ENCODE measurements at places on chromosomes 6 and 20.

DNA sequence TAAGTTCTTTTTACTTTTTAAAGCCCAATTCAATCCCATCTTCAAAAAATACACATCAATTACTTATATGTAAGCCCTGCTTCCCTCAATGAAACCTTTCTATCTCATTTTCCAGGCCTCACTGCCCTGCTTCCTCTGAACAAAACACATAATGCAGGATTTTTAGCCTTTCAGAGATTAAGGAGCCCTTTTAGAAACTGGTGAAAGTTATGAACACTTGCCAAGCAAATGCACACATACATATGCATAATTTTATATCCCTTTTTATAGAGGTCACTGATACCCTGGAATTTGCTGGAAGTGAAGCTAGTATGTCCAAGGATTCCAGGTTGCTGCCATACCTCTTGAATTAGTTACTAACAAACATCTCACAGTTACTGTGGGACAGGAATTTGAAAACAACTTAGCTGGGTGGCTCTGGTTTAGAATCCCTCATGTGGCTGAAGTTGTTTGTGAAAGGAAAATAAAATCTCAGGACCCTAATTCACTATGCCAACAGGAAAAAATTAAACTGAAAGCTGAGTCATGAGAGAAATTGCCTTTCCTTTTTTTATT, 75.8 kb downstream of the UBE3D start:
- no peak for DNase-seq

DNA sequence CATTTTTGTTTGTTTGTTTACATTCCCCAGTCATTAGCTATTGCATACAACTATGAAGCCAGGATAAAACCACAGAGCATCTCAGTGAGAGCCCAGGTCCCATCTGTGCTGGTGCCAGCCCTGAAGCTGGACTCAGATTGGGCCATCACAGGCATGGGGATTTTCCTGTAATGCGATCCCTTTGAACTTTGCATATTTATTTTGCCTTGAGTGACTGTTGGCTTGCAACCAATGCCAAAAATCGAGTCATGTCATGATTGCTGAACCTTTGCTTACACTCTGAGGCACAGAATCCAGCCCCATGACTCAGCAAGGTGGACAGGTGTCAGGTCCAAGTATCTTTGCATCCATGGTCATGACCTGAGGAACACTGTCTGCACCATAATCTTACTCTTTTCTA, 46.2 kb upstream of the GGTLC1 start:
- no peak for DNase-seq

GRCh38 chr20:3312940-3313682, 74.1 kb upstream of the SLC4A11 start:
- no peak for DNase-seq

- no peak for DNase-seq
Measured at GRCh38 chr6:5331845-5332442, 70.6 kb downstream of the FARS2 start.

- no peak for DNase-seq
Measured at GRCh38 chr6:116380346-116380745, 9.6 kb downstream of the DSE start.

DNA sequence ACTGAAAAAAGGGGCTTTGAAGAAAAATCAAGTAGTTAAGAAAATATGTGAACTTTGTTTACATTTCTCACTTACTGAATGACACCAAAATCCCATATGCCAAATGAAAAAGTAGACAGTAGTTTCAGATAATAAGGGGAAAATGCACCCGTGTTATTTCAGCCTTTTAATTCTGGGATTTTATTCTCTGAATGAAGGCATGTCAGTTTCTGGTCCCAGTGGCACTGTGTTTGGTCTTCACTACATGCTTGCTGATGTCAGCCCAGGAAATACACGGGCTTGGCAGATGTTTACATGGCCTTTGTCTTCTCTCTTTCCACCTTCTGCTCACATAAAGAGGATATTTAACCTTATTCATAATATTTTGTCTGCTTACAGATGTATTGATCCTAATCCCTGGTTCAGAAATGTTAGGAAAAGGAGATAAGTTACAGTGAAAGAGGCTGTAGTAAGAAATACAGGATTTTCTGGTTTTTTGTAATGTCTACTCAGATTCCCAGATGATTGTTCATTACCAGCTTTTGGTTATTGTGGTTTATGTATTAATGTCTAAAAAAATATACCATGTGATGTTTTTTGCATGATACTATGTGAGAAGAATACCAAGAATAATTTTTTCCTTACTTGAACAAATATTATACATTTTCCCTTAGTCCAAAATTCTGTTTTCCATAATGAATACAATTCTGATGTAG, 27.7 kb downstream of the DSE start:
- no peak for DNase-seq

DNA sequence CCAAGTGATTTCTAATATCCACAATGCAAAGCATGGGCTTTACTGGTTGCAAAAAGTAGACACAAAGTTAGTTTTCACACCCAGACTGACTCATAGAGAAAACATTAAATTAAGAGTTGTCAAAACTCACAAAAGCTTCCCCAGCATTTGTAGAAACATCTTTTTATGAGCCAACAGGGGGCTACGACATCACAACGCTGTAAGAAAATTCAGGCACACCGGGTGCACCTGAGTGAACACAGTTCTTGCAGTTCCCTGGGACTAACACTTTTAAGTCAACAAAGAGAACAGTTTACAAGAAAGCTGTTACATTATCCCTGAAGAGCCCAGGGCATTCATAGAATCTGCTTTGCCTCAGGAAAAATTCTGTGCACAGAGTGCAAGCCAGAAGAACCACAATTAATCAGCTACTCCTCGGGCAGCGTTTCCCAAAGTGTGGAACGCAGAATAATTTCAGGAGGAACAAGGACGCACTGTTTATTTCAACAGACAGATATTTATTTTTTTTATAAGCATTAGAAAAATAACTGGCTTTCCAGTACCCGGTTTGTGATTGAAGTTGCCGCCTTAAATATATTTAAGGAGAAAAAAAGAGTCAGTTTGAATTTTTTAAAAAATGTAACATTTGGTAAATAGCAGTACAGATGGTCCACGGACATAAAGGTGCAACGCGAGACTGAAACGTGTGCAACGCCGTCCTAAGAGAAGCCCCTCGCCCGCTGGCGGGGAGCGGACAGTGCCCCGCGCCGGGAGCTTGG, 1.2 kb downstream of the NCOA5 start:
- DNase-seq = no peak

DNA sequence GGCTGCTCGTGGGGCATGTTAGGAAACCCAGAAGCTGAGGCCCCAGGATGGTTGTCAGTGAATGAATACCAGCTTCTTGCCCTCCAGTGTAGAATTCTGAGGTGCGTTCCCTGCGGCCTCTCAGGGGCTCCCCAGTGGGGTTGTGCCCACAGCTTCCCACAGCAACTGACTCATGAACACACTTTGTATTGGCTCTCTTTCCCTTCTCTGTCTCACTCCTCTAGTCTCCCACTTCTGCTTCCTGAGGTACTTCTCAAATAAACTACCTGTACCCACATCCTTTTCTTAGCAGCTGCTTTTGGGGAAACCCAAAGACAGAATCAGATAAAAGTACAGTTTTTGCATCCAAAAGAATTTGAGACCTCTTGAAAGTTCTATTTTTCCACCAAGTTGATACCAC, 107.7 kb upstream of the JAG1 start:
- no peak for DNase-seq

GRCh38 chr6:45576648-45577624, 199.2 kb upstream of the SUPT3H start:
- DNase-seq = no peak

DNA sequence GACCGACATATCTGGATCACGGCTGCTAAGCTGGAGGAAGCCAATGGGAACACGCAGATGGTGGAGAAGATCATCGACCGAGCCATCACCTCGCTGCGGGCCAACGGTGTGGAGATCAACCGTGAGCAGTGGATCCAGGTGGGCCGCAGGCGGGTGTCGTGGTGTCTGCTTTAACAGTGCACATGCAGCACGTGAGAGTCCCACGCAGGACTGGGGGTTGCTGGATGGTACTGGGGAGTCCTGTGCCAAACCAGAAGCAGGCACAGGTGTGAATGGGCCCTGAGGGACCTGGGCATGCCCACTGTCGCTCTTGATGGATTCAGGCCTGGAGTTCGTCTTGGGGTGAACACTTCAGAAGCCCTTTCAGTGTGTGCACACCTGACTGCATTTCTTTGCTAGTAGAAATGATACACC, 24.6 kb upstream of the C20orf204 start:
- DNase-seq = no peak

- DNase-seq = no peak
Measured at GRCh38 chr20:1423625-1424106, 30.8 kb upstream of the FKBP1A start.

DNA sequence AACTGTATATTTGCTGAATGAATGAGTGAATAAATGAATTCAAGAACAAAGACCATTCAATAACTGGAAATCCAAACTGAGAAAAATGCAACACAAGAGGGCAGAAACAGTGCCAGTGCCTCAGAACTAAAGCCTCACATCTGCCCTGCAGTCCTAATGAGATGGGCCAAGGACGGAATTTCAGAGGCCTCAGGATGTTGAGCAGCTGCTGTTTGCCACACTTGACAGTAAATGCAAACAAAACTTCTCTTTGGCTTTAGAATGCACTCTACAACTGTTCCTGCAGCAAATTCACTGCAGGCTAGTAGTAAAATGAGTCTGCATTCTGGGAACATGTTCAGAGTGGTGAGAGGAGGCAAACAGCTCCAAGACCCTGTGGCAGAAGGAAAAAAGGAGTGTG, 177.6 kb upstream of the LRFN2 start:
- no peak for DNase-seq

DNA sequence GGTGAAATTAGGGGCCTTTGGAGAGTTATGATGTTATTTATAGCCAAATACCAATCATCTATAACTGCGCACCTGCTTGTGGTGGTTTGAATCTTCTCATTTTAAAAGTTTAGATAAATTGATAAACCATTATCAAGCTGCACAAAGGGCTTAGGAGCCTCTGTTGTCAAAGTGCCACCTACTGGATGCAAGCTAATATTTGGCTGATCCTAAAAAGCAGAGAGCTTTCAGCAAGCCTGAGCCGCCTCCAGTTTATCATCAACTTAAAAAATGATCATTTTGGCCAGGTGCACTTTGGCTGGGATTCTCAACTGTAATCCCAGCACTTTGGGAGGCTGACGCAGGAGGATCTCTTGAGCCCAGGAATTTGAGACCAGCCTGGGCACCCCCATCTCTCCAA, 58.5 kb upstream of the ATXN1 start:
- no peak for DNase-seq

DNA sequence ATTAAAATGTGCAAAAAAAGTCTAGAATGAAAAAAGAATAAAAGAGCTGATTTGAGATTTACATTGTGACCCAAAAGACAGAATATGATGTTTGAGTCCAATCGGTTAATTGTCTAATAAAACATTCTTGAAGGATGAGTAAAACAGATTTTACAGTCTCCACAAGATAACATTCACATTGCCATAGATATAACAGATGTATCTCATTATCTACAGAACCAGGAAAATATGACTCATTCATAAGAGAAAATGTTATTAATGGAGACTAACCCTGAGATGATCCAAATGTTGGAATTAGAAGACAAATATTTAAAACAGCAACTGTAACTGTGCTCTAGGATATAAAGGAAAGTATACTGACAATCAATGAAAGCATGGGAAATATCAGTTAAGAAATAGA, 141.7 kb downstream of the RFX6 start:
- no peak for DNase-seq

GRCh38 chr20:13449868-13450434, 188.8 kb downstream of the TASP1 start:
- no peak for DNase-seq

GRCh38 chr6:168273441-168274036, 46.0 kb downstream of the DACT2 start:
- no peak for DNase-seq

DNA sequence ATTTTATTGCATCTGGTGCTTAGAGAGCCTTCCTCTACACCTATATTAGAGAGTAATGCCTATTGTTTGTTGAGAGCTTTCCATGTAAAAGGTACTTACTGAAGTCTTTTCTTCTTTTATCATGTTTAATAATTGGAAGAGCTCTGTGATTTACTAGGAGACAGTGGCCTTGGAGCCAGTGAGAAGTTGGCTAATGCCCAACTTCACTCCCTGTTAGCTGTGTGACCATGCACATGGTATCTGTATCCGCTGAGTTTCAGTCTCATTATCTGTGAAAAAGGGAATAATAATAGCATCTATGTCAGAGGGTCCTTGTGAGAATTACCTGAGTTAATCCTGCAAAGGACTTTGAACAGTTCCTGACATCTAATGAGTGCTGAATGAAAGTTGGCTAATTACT, 105.0 kb downstream of the CD109 start:
- DNase-seq = no peak

DNA sequence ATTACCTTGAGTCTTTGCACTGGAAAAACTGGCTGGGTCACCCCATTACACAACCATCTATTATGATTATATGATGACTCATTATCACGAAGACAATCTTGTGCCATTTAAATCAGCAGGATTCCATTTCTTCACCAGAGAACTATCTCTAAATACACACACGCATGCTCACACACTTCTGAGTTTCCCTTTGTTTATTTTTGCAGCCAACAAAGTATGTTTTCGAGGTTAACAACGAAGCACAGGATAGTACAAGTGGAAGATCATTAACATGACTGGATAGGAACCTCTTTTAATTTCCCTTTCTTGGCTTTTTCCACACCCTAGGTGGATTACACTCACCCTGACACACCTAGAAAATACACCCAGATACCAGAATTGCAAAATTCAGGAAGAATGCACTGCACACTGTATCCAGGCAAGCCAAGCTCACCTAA, 18.9 kb downstream of the PERP start:
- DNase-seq = no peak

GRCh38 chr6:121142093-121142492, 192.2 kb downstream of the TBC1D32 start:
- no peak for DNase-seq

DNA sequence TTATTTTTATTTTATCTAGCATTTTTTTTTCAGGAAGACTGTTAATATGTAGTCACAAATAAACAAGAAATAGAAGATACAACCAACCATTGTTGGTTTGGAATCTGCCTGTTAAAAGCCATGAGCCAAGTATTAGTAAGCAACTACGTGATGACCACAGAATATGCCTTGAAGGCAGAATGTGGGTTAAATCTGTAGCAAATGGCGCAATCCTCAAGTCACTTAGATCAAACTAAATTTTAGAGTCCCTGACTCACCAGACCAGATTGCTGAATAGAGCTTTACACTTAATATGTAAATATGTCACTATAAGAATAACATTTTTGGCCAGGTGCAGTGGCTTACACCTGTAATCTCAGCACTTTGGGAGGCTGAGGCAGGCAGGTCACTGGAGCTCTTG, 800.1 kb upstream of the CITED2 start:
- no peak for DNase-seq

DNA sequence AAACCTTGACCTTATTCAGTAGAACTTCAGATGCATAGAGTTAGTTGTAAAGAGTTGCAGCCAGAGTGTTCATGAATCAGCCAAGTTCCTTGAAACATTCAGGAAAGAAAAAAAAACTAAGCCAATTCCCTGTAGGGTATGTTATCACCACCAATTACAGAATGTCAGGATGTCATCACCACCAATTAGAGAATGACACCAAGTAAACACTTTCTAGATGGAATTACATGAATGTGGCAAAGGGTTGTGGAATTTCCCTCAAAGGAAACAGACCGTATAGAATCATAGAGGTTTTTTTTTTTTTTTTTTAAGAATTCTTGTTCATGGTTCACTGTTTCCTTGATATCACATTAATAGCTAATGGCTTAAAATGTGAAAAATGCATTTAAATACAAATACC, 472.1 kb upstream of the RNF217 start:
- DNase-seq = no peak

Measured in stimulated activated CD4-positive, alpha-beta T cell treated with anti-CD3 and anti-CD28 coated beads, Interleukin-1b, Interleukin-23, amount 100 ng/mL, for 1 hour (primary cell).